ENCODE measurements at places on chromosomes 16 and 17. TPM values are rescaled to one million over a fixed set of nuclear protein-coding genes. Genes with fewer than 3 reads are reported as not detected.

The C16orf95 gene
- 6.6 TPM for total RNA-seq

GRCh38 chr16:10240854-10241613 is 58.8 kb upstream of the GRIN2A start:
- H3K4me3 ChIP-seq = no peak overlapping the region
- H3K27ac ChIP-seq = no peak overlapping the region
- H3K36me3 ChIP-seq = no peaks in the 10 kb centered on the region
- DNase-seq = no peak

GRCh38 chr16:76241755-76242154 is 35.4 kb upstream of the CNTNAP4 start:
- H3K4me3 ChIP-seq = no peak overlapping the region
- no peaks in the 10 kb centered on the region for H3K36me3 ChIP-seq
- DNase-seq = no peak

- no peak for DNase-seq
- no peak overlapping the region for H3K4me3 ChIP-seq
- no peaks in the 10 kb centered on the region for H3K27me3 ChIP-seq
Measured at GRCh38 chr16:84598360-84598759, 19.5 kb downstream of the COTL1 start.

DNA sequence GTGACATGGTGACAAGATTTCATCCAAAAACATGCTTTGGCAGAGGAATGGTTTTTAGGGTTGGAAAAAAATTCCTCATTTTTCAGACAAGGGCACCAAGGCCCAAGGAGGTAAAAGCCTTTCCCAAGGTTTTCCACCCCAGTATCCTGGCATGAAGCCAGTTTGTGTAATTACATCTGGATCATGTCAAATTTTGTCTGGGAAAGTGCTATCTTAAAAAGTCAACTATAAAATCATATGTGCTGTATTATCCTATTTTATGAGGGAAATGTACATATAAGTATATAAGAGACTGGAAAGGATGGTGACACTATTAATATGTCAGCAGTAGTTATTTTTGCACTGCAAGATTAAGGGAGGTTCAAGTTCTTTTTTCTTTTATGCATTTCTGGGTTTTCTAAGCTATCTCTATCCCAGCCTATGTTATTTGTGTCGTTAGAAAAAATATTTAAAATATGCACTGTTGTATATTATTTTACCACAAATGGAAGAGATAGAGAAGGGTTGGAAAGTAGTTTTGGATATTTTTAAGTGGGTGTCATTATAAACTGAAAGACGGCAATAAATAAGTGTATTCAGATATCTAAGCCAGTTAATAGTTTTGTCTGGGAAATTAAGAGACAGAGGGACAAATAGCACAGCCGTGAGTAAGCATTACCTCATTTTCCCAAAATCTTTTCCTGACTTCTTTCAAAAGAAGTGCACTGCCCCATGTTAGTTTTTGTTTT is 13.5 kb upstream of the FBXO47 start:
- H3K4me1 ChIP-seq = no peaks in the 10 kb centered on the region
- H3K36me3 ChIP-seq = no peaks in the 10 kb centered on the region
- H3K27me3 ChIP-seq = no peaks in the 10 kb centered on the region
- no peak overlapping the region for H3K4me3 ChIP-seq
- DNase-seq = no peak
- no peak overlapping the region for H3K27ac ChIP-seq

- no peak for DNase-seq
- H3K36me3 ChIP-seq = no peaks in the 10 kb centered on the region
- peaks cover 13% of the 10 kb centered on the region for H3K4me1 ChIP-seq
- no peak overlapping the region for H3K27ac ChIP-seq
- H3K4me3 ChIP-seq = no peak overlapping the region
Measured at GRCh38 chr17:48725288-48726064, 2.5 kb downstream of the PRAC2 start.

- peak overlapping the region; percentile 95 for H3K27ac ChIP-seq
- peaks cover 24% of the 10 kb centered on the region for H3K4me1 ChIP-seq
- H3K27me3 ChIP-seq = no peaks in the 10 kb centered on the region
Measured at GRCh38 chr16:2915196-2915929, 3.6 kb downstream of the FLYWCH1 start.
